ENCODE measurements at places on chromosomes 6 and 20. TPM values are rescaled to one million over a fixed set of nuclear protein-coding genes. Genes with fewer than 3 reads are reported as not detected.

NHLRC1 gene
- total RNA-seq: 2.1 TPM

MLN gene
- not detected for total RNA-seq

CPNE5 gene
- not detected for total RNA-seq

SMLR1 gene
- total RNA-seq: not detected

SASH1 gene
- 12.3 TPM for total RNA-seq

HSPA12B gene
- total RNA-seq: 0.45 TPM

PTCRA gene
- total RNA-seq: not detected
